H1 (cell line): ENCODE measurements at places on chromosomes 7 and 10. TPM values are rescaled to one million over a fixed set of nuclear protein-coding genes. Genes with fewer than 3 reads are reported as not detected.

The SPDYE9 gene
- not detected in 2 replicates for total RNA-seq

The CALHM1 gene
- 0.34 TPM in 1 of 2 replicates, not detected in the other for total RNA-seq

DNA sequence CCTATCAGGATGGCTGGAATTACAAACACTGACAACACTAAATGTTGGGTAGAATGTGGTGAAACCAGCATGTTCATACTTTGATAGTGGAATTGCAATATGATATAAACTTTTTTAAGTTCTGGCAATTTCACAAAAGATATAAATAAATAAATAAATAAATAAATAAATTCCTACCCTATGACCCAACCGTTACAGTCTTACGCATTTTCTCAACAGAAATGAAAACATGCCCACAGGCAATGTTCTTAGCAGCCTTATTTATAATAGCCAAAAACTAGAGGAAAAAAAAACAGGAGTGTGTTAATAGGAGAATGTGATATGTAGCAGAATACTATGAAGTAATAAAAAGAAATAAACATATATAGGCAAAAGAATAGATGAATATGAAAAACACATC lies 318.9 kb downstream of the IPMK start:
- no peak for DNase-seq

GRCh38 chr7:150737265-150738055 lies at the start of gene GIMAP5:
Gene GIMAP5, plus strand, starts transcription at chr7:150737418. Its CDS starts 3,467 bp downstream, at chr7:150740885.
- DNase-seq = no peak

DNA sequence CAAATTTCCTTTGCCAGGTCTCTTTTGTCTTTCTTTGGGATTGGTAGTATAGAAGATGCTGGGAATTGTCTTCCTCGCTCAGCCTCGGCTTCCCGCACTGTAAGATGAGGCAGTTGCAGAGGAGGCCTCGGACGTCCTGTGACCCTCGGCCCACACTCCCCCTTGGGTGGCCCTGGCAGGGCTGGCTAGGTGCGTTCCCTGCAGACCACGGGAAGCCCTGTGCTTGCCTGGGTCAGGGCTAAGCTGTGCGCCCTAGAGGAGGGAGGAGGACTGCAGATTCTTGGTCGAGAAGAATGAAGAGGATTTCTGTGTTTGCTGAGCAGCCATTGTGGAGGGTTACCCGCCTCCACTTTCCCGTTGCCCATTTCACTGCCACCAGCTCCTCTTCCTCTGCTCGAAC lies 42.8 kb downstream of the WIPI2 start:
- no peak for DNase-seq

- no peak for DNase-seq
Measured at GRCh38 chr10:131131726-131132591, 179.6 kb downstream of the TCERG1L start.

DNA sequence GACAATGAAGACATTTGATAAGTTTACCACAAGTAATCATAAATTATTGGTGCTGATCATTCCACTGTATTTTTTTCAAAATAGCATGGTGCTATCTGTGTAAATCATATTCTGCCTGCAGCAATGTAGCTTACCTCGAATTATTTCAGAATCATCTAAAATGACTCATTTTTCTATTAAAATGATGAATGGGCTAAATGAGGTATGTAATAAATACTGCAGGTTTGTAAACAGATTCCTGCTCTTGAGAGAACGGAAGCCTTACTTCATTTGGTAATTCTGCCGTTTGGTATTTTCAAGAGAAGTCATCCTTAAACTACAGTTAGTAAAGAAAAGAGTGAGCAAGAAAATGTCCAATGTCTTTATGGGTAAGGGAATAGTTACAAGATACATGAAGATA lies 115.9 kb downstream of the CHCHD3 start:
- no peak for DNase-seq

GRCh38 chr7:33669251-33669670 lies 236.1 kb upstream of the BMPER start:
- no peak for DNase-seq

DNA sequence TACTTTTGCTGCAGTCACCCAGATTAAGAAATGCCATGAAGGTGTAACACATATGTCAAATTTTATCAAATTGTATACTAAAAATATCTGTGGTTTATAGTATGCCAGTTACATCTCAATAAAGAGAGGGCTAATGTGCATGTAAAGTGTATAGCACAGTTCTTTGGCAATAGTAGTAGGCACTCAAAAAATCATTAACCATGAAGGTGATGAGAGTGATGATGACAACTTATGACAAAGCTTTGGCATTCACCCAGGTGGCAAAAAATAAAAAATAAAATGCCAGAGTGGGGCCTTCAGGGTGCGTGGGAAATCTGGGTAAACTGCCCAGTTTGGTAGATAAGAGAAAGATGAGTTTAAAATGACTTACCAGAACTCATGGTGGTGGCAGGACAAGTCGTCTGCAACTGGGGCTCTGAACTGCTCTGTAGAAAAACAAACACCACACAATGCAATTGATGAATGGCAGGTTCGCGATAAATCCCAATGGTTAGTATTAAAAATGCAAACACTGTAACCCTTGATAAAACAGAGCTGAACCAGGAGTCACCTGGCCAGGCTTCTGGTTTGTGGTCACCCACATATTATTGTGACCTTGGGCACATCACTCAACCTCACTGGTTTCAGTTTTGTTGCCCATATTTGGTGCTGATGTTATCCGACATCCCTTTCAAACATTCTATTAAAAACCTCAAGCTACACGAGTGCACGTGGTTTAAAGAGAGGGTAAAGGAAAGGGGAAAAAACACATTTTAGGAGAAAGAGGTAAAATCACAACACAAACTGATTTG lies 120.2 kb downstream of the SORBS1 start:
- DNase-seq = no peak

GRCh38 chr7:124387056-124387455 lies 354.2 kb upstream of the TMEM229A start:
- DNase-seq = no peak
